ENCODE measurements at places on chromosomes 16 and 17.
A peak's percentile ranks its signal among the peaks of the same experiment; 100 is the strongest.

- no peak for DNase-seq
Measured at GRCh38 chr16:23539984-23540816, 16.9 kb downstream of the EARS2 start.

GRCh38 chr17:30021708-30022317, 80.4 kb downstream of the EFCAB5 start:
- DNase-seq = no peak

DNA sequence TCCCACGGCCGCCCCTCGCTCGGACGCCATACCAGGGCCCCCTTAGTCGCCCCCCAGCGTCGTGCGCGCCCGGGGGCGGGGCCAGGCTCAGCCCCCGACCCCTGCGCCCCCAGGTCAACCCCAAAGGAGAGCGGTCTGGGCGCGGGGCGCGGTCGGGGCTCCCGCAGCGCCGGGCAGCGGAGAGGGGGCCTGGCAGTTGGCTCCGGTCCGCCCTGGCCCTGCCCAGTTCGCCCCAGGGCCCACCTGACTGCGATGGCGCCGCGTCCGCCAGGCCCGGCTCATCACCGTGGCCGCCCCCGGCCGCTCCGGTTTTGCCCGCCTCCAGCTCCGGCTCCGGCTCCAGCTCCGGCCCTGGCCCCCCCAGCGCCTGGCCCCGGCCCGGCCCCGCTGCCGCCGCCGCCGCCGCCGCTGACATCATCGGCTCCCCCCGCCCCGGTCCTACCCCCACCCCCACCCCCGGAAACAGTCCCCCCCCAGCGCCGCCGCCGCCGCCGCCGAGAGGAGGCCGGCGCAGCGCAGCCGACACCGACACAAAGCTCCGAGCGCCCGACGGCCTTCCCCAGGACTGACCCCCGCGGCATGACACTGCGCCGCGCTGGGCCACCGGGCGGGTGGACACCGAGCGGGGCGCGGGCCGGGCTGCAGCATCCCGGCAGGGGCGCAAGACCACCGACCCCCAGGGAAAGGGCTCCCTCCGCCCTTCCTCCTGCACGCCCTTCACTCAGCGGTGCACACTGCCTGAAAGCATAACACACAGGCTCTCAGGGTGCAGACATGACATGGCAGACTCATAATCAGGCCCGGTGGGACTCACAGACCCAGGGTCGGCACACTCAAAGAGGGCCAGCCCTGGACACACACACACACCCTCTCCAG, at the start of gene ZBTB4:
Gene ZBTB4, minus strand, starts transcription at position 419 of the 876 bp plus-strand sequence. CDS start 12,830 bp downstream, outside the sequence.
- peak; percentile 94 for DNase-seq

GRCh38 chr16:22813948-22814710, at the start of gene HS3ST2:
TSS of gene HS3ST2 (plus strand) at chr16:22814162. CDS start at chr16:22814611, 449 bp downstream.
- DNase-seq = peak; percentile 89

DNA sequence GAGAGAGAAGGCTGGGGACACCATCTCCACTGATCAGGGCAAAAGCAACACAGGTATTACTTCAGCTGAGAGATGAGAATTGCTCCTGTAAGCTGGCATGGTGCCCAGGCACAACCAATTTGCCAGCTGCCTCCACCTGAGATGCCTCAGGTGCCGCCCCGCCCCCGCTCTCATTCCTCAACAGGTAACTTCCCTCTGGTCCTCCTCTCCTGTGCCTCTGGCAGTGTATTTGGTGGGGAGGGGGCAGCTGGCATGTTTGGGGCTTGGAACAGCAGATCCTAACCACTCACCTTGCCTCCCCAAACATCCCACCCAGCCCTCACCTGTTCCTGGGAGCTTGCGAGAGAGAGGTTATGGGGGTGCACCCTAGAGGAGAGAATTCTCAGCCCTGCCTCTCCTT, 2.9 kb upstream of the SRCIN1 start:
- DNase-seq = peak; percentile 35

DNA sequence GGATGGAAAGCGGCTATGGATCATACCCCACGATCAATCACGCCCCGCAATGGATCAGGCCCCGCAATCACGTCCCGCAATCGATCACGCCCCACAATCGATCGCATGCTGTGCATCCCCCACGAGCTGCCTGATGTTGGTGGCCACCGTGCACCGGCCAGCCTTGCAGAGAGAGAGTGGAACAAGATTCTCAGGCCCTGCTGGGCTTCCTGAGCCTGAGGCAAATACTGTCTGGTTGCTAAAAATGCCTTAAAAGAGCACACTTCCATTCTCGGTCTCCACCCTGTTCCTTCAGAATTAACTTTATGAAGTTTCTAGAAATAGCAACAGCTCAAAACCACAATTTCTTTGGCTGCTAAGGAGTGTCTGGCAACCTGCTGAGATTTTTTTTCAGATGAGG, 81.5 kb downstream of the VPS53 start:
- DNase-seq = peak; percentile 47
